ENCODE measurements at places on chromosomes 6 and 20.

DNA sequence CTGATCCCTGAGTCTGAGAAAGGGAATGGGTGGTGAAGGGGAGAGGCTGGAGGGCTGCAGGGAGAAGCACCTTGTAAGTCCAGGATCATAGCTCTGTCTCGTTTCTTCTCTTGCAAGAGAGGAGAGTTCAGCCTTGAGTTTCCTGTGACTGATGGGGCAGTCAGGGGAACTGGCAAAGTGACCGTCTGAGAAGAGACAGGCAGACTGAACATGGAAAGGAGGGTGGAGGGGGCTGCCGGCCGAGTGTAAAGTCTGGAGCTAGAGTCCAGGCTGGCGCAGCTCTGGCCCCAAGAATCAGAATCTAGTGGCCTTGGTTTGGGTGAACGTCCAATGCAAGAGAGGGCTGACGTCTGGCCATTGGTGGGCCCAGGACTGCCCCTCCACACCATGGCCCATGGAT, 72.5 kb downstream of the TCP11 start:
- no peak for DNase-seq

DNA sequence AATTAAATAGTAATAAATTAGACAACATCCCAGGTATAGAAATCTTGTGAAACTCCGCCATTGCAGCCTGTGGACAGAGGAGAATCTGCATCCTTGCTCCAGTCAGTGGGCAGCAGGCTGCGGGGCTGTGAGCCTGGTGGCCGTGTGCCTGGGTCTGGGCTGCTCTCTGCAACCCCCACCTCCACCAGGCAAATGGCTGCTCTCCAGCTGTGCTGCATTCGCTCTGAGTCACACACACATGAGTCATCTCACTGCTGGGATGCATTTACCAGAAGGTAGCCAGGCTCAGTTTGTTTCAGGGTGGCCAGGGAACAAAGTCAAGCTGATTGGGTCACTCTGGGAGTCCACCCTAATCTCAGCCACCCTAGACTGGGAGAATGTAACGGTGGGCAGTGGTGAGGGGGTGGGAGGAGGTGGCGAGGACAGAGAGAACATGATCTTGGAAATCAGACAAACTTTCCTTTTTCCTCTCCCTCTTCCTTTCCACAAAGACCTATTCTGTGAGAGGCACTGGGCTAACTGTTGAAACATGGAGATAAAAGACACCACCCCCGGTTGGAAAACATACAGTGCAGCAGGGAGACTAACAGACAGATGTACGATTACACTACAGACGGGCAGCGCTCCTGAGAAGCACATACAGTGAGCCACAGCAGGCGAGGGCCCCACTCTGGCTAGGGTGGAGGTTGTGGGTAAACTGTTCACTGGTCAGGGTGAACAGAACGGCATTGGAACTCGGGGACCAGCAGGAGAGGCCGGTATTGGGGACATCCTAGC, 59.2 kb downstream of the TRAM2 start:
- DNase-seq, result peak; percentile 97

DNA sequence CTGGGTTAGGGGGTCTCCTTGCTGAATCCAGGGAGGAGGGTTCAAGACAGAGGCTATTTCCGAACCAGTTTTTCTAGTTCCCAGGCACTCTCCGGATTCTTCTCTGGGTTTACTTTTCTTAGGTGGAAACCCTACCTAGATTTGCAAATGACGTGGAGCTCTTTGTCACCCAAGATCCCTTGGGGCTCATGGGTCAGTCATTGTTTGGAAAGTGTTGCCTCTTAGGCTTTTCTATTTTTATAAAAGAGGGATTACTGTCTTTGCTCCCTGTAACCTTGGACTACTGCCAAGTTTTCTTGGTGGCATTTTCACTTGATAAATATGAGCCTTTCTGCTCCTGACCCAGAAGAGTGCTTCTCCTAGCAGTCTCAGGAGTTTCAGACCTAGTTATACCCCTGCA, 33.6 kb downstream of the FAM209B start:
- DNase-seq, result no peak

DNA sequence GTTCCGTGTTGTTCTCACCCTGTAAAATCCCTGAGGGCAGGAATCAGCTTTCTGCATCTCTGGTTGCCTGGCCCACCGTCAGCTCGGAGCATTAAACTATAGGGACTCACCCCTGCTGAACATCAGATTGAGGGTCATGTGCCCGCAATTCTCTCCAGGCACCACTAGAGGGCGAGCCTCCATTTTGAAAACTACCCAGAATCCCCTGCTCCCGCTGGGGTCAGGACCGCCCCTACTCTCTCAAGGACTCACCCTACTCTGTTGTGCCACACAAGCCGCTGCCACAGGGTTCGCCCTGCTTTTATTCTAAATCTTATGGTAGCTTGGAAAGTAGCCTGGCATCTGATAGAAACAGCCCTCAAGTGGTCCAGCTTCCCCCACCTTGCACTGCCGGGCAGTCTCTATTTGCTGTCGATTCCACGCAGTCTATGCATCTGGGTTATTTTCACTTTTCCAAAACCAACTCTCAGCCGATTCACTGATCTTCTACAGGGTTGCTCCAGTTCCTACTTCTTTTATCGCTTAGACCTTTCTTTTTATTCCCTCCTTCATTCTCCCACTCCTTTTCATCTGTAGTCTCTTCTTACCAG, 244.1 kb upstream of the QKI start:
- peak; percentile 21 for DNase-seq

GRCh38 chr20:37309290-37309689, 19.8 kb downstream of the MANBAL start:
- no peak for DNase-seq

Measured in urothelium cell line (cell line).